HT-29 (cell line): ENCODE measurements at places on chromosomes 2 and 18. TPM values are rescaled to one million over a fixed set of nuclear protein-coding genes. Genes with fewer than 3 reads are reported as not detected.

- no peak for DNase-seq
Measured at GRCh38 chr2:55000341-55000740, 49.9 kb downstream of the RTN4 start.

DNA sequence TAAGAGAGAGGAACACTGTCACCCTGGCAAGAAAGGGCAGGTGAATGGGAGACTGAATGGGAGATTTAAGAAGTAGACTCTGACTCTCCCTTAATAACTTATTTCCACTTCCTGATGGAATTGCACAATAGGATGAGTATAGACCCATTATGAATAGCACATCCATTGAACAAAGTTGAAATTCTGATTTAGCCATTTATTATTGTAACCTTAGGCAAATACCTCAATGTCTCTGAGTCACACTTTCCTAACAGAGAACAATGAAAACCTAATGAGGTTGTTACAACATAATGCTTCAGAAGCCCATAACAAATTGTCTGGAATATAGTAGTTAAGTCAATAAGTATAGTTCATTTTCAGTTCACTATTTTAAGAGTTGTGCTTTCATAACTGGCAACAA, 78.9 kb downstream of the NRXN1 start:
- no peak for DNase-seq

GRCh38 chr2:169240405-169240804, 121.9 kb downstream of the LRP2 start:
- no peak for DNase-seq

The SKOR2 gene
- not detected in 2 replicates for total RNA-seq

DNA sequence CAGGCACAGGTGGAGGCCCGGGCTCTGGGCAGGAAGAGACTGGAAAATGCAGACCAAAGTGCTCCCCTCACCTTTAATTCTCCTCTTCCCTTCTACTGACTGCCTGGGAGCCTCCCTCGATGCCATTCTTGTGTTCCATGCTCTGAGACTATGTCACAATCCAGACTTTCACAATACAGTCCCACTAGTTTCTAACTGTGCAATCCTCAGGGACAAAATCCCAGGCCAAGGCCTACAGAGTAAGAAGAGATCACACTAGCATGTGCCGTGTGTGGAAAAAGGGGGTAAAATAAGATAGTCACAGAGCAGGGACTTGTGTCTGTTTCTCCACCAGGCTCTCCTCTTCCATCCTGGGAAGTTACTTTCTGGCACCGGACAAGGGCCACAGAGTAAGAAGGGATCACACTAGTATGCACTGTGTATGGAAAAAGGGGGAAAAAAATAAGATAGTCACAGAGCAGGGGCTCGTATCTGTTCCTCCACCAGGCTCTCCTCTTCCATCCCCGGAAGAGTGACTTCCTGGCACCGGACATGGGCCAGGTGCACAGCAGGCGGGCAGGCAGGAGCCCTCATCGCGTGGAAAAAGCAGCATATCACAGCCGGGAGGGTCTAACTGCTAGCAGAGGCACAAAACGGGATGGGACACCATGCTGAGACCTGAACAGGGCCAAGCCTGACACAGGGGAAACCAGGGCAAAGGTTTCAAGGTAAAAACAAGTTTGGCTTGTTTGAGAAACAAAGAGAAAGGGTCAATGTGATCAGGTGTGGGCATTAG, 9.6 kb downstream of the CYB5A start:
- DNase-seq, result peak; percentile 48

- DNase-seq, result no peak
Measured at GRCh38 chr2:183259921-183260320, 135.7 kb downstream of the NUP35 start.

GRCh38 chr2:32865399-32866068, 81.2 kb upstream of the LTBP1 start:
- no peak for DNase-seq

- DNase-seq, result no peak
Measured at GRCh38 chr2:110702514-110703380, 24.9 kb upstream of the BUB1 start.

DNA sequence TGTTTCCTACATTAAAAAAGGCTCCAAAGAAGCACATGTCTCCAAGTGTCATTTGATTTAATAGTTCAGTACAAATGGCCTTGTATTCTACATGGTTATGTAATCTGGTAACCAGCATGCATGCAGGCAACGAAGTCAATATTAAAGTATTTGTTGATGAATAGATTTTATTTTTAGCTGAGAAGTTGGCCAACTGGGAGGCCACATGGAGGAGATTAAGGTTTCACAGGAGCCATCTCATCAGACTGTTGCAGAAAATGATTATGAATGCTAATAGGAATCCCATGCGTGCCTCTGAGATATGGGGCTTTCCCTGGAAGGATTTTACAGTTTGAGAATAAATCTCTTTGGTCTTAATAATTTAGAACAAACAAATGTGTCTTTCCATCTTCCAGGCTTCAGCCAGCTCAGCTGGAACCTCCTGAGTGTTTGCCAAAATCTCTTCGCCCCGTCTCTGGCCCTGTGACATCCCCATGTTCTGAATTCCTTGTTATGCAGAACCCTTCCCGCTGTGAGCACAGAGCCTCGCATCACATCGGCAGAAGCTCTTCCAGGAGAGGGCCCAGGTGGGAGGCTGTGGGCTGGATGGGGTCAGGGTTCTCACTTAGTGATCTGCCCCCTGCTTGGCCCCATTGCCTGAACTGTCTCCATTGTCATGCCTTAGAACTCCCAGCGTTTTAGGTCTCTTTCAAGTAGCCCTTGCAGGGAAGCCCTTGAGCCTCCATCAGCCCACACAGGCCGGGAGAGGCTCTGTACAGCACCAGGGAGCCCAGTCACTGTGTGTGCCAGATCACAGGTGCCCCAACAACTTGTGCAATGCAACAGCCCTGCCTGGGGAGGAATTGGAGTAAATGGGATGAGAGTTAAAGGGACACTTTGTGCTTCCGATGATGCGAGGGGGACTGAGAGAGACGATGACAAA, 190.5 kb upstream of the TWIST2 start:
- DNase-seq, result no peak

- no peak for DNase-seq
Measured at GRCh38 chr18:36543991-36544725, 246.6 kb downstream of the FHOD3 start.

The RSAD2 gene
- total RNA-seq, result 0.78 and 1.6 TPM in 2 replicates

The ATIC gene
- total RNA-seq, result 15.4 and 29.2 TPM in 2 replicates

DNA sequence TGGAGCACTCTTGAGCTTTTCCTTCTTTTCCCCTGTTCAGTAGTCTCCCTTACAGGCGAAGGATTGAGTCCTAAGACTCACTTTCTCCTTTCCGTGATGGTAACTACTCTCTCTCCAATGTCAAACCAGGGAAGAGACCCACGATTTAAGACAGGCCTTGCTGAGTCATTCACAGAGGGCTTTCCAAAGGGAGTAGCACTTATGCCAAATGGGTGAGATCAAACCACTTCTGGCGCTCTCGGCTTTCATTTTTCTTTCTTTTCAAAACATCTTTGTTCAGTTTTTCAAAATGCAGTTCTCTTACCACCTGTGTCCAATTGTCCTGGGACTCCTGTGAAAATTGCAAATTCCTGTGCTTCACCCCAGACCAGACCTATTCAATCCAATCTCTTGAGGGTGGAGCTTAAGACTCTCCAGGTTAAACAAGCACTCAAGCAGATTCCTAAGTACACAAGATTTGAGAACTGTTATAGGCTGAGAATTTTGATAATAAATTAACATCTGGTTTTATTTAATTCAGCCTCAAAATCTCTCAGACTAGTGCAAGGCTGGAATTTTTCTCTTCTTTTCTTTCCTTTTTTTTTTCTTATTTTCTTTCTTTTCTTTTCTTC, 14.4 kb upstream of the MRPL19 start:
- no peak for DNase-seq

GRCh38 chr2:6917071-6917760, at the start of gene RNF144A:
Gene RNF144A, plus strand, starts transcription at chr2:6917412. Its CDS starts 79,515 bp downstream, at chr2:6996927.
- peak; percentile 29 for DNase-seq

DNA sequence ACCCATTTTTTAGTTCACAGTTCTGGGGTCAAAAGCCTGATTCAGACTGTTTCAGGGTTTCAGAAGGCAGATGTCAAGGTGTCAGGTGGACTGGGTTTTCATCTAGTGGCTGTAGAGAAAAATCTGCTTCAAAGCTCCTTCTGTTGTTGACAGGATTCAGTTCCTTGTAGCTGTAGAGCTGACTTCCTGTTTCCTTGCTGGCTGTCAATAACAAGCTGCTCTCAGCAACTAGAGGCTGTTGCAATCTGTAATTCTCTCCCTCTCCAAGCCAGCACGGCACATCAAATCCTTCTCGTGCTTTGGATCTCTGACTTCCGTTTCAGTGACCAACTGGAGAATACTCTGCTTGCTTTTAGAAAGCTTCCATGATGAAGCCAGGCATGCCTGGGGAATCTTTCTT, 179.4 kb downstream of the DOK6 start:
- DNase-seq, result no peak

- DNase-seq, result peak; percentile 51
Measured at GRCh38 chr2:32358111-32358482, 1.3 kb downstream of the BIRC6 start.

- no peak for DNase-seq
Measured at GRCh38 chr2:151478011-151478410, 68.3 kb downstream of the RIF1 start.

- peak; percentile 74 for DNase-seq
Measured at GRCh38 chr2:63698786-63699548, 110.2 kb downstream of the MDH1 start.

DNA sequence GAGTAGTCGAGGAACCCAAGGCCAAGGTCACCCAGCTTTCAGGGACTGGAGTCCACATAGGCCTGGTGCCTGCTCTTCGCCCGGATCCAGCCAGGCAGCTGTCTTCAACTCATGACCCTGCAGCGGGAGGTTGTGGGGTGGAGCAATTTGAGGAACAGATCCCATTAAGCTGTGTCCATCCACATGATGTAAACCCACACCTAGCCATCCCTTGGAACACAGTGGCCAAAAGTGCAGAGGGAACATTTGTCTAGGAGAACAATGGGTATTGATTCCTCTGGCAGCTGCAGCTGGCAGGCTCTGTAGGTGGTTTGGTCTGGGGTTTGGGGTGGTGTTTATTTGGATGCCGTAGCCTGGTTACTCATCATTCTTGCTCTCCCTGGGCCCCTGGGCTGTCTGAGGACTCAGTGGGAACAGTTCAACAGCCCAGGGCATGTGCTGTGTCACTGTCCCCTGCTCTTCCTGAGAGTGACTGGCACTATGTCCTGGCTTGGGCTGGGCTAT, 99.4 kb downstream of the TFCP2L1 start:
- DNase-seq, result no peak

The CHRNG gene
- not detected in 2 replicates for total RNA-seq

GRCh38 chr2:232633413-232634205, at the start of gene EFHD1:
Gene EFHD1, plus strand, starts transcription at chr2:232633604. Its CDS starts 101 bp downstream, at chr2:232633705.
- no peak for DNase-seq

The DNER gene
- not detected in 2 replicates for total RNA-seq

DNA sequence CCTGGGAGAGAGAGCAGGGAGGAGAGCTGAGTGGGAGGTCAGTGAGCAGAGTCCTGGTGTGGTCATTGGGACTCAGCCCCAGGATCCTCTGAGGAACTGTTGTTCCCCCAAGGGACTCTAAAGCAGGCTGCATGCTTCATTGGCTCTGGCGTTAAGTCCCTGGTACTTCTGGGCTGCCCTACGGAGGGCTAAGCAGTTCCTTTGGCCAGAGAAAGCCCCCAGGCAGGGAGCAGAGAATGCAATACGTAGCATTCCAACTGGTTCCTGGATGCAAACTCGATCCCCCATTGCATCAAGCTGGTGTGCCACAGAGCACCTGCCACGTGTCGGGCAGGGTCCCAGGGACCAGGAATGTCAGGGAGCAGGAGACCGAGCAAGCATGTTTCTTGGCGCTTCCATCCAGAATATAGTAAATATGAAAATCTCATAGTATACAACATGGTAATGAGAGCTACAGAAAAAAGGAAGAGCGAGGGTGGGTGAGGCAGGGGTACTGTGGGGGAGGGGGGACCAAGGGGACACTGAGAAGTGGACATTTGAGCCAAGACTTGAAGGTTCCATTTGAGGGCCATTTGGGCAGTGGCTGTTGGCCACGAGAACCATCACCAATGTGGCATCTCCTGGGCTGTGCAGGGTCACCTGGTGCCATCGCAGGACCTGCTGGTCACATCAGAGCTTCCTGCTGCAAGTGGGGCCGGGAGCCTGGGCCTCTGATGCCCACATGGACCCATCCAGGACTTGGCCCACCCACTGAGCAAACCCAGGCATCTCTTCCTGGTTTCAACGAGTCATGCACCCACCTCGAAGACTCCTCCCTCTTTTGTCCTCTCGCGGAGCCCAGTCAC, 160.4 kb downstream of the ASB1 start:
- no peak for DNase-seq

GRCh38 chr2:157684940-157685466, 56.3 kb upstream of the ACVR1C start:
- no peak for DNase-seq

- no peak for DNase-seq
Measured at GRCh38 chr18:5543773-5544389, at the start of gene EPB41L3. Gene EPB41L3, minus strand, starts transcription at chr18:5543997. Its CDS starts 54,814 bp downstream, at chr18:5489183.

The SLC23A3 gene
- 5.9 and 9.9 TPM in 2 replicates for total RNA-seq

The RAB27B gene
- 4.9 and 5.4 TPM in 2 replicates for total RNA-seq

DNA sequence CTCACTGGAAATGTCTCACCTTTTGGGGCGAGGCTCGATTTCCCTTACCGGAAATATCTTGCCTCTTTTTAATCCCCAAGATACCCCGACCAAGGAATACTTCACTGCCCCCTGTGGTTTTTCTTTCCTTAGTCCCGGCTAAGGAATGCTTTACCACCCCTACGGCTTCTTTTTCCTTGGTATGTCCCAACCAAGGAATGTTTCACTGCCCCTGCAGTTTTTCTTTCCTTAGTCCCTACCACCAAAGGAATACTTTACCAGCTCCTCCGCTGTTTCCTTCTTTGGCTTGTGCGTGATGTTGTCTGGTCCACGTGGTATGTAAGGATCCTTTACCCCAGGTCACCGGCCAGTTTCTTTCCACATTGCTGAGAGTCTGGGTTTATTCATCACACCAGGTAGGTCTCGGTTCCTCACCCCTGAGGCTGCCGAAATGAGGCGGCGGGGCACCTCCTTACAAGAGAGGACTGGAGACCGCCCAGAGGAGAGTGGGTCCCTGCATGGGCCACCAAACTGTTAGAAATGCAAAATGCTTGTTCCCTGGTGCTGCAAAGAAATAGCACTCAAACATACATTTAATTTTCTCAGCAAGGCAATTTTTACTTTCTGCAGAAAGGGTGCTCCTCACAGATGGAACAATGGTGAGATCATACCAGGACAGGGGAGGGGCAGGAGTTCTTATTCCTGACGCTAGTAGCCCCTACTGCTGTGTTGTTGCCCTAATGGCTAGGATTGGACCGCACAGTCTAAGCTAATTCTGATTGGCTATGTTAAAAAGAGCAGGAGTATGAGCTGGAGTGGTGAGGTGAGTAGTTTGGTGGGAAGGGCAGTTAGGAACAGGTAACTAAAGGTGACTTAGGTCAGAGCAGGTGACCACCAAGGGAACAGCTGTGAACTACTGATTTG, 33.4 kb upstream of the CLASP1 start:
- no peak for DNase-seq

The SLC5A7 gene
- total RNA-seq, result not detected in 2 replicates

- peak; percentile 40 for DNase-seq
Measured at GRCh38 chr2:3728104-3729054, 25.0 kb downstream of the DCDC2C start.

GRCh38 chr2:119265693-119266066, 42.0 kb downstream of the STEAP3 start:
- DNase-seq, result no peak

GRCh38 chr2:191349990-191350389, 104.8 kb downstream of the MYO1B start:
- no peak for DNase-seq
